Heart right ventricle (tissue), 16 donors: ENCODE measurements at places on chromosomes 4 and X.
A peak's percentile ranks its signal among the peaks of the same experiment; 100 is the strongest.

DNA sequence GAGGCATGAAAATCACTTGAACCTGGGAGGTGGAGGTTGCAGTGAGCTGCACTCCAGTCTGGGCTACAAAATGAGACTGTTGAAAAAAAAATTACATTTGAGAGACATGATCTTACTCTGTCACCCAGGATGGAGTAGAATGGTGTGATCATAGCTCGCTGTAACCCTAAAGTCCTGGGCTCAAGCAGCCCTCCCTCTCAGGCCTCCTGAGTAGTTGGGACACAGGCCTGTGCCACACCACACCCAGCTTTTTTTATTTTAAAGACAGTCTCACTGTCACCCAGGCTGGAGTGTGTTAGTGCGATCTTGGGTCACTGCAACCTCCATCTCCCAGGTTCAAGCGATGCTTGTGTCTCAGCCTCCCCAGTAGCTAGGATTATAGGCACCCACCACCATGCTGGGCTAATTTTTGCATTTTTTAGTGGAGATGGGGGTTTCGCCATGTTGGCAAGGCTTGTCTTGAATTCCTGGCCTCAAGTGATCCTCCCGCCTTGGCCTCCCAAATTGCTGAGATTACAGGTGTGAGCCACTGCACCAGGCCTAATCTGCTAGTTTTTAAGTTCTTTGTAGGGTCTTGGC lies 6.1 kb downstream of the RPS3A start:
- no peak for DNase-seq

DNA sequence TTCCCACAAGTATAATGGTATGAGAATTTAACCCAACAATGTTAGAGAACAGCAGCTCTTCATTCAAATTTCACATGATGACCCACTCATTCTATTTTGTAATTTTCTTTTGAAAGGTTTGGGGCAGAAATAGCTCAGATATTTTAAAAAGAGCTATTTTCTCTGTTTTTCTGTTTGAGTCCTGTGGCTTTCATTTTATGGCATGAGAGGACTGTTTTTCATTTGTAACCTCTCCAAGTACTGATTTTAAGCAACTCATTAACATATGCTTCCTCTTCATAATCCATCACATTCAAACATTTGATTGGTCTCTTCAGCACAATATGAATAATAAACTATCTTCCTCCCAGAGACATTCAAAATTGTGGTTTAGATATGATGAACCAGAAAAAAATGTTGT lies 129.0 kb upstream of the TEX13A start:
- no peak for DNase-seq

DNA sequence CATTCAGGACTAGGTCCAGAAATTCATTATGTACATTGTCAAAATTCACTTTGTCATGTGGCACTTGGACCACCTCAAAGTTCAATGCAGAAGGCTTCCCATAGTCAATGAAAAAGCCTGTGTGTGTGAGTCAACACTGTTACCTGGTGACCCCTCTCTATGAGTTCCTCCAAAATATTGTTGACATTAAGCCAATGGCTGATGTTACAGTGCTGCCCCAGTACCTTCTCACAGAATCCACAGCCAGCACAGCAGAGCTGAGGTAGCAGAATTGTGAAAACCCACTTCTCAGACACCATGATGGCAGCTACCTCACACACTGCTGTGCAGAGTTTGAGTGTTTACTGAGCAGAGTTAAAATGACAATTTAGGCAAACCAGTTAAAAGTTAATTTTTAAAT lies 22.4 kb upstream of the UGT2B4 start:
- no peak for DNase-seq

DNA sequence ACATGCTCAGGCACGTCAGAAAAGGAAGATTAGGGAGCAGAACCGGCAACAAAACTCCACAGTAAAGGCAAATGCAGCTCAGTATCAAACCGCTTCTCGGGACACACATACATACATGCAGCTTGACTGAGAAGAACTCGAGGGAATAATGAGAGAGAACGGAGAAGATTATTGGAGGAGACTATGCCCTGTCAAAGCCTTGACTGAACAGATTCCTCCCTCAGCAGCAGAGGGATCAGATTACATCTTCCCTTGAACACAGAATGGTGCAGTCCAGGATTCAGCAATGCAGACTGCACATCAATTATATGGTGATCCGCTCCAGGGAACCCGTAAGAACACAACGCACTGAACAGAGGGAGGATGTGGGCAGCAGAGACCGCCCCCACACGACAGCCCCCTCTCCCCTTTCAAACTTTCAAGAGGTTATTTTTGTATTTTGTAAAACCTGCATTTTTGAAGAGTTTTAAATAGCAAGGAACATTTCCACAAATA lies 183.2 kb downstream of the FBXW7 start:
- peak; percentile 23 for DNase-seq

DNA sequence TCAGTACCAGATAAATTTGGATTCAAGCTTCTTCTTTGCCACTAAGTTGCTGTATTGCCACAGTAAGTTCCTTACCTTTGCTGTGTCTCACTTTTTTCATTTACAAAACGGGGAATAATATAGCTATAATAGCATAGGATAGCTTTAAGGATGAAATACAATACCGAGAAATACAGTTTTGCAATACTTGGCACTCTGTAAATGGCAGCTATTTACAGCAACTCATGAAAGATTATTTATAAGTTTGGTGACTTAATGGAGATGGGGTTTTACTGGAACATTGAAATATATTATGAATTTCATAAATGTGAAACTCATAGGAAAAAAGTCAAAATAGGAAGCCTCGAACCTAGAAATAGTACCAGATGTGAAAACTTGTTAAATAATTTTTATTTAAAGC lies 27.6 kb downstream of the ANXA10 start:
- no peak for DNase-seq

- DNase-seq, result no peak
Measured at GRCh38 chrX:43958529-43958928, 14.7 kb downstream of the NDP start.

DNA sequence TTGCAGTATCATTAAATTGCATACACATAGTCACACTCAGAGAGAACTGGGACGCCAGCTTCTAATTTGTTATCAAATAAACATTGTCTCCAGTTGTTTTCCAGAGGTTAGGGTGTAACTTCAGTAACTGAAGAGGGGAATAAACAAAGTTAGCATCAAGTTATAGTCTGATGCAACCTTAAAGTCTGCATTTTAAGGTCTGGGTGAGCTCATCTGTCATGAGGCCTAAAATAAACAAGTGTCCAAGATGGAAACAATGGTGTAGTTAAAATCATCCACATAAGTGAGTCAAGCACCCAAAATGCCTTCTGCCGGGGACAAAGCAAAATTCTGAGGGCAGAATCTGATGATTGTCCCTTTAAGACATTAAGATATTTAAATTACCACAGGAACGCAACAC lies 70.3 kb upstream of the EMCN start:
- DNase-seq, result no peak

DNA sequence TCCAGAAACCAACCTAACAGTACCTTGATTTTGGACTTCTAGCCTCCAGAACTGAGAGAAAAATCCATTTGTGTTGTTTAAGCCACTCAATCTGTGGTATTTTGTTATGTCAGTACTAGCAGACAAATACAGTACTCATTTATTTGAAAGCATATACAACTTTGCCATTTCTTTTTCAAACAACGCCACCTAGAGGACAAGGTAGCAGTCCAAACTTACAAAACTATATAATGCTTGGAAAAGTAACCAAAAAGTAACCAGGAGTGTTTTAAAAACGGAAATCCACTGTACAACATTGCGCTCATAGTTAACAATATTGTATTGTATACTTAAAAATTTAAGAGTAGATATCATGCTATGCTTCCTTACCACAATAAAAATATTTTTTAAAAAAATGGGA lies 37.0 kb upstream of the FGF13 start:
- DNase-seq, result no peak

DNA sequence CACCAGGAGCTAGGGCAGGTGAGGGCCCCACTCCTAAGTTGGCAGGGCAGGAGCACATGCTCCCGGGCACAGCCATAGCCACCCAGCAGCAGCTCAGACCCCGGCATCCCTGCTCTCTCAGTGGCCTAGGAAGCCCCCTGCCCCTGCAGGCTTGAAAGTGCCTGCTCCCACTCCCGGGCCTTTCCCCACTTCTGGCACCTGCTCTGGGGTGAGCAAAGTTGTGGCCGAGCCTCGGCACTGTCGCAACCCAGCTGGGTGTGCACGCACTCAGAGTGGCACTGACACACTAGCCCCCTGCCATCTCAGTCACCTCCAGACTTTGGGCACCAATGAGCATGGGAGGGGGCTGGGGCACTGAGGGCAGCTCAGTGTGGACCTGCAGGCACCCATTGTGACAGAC lies 60.8 kb upstream of the CDKN2AIP start:
- no peak for DNase-seq

DNA sequence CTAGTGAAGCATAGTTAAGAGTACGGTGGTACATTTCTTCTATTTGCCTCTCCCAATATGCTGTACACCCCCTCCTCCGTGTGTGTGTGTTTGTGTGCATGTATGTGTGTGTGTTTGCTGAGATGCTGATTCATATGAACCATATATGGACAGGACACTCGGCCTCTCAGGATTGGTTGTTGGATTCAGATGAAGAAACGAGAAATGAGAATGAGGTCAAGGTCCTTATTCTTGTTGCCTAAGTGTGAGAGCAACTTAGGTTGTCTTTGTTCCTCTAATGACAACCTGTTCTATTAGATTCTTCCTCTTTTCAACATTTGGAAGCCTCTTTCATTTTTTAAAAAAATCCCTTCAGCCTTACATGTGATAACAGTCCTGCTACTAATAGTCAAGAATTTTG lies 1387.6 kb downstream of the STIM2 start:
- DNase-seq, result no peak
